Activated CD8-positive, alpha-beta memory T cell treated with anti-CD3 and anti-CD28 coated beads, Interleukin-2, amount 10 ng/mL, durations not matched to agents 7 days and 5 days (primary cell): ENCODE measurements at places on chromosomes 3 and 15. TPM values are rescaled to one million over a fixed set of nuclear protein-coding genes. Genes with fewer than 3 reads are reported as not detected.

WNT7A gene
- total RNA-seq, result not detected

- H3K4me1 ChIP-seq, result no peaks in the 10 kb centered on the region
- H3K36me3 ChIP-seq, result no peaks in the 10 kb centered on the region
- no peaks in the 10 kb centered on the region for H3K27me3 ChIP-seq
Observed at GRCh38 chr3:74426571-74426970, 187.9 kb downstream of the CNTN3 start.

GRCh38 chr3:20576228-20576627, 390.2 kb upstream of the SGO1 start:
- no peak overlapping the region for H3K4me3 ChIP-seq
- no peak overlapping the region for H3K27ac ChIP-seq
- H3K4me1 ChIP-seq, result no peaks in the 10 kb centered on the region
- no peak for DNase-seq

GRCh38 chr15:30872341-30872748, 31.4 kb upstream of the FAN1 start:
- no peak overlapping the region for H3K4me3 ChIP-seq
- no peaks in the 10 kb centered on the region for H3K27me3 ChIP-seq
- no peaks in the 10 kb centered on the region for H3K4me1 ChIP-seq
- no peak overlapping the region for H3K27ac ChIP-seq
- no peak for DNase-seq

PTPRG gene
- total RNA-seq, result 0.21 TPM

TMEM40 gene
- not detected for total RNA-seq

SERINC4 gene
- 0.30 TPM for total RNA-seq

GRCh38 chr3:10244009-10244408, 4.2 kb upstream of the TATDN2 start:
- no peaks in the 10 kb centered on the region for H3K27me3 ChIP-seq
- H3K36me3 ChIP-seq, result peaks cover 35% of the 10 kb centered on the region
- H3K27ac ChIP-seq, result no peak overlapping the region
- peaks cover 47% of the 10 kb centered on the region for H3K4me1 ChIP-seq
- DNase-seq, result no peak
- no peak overlapping the region for H3K4me3 ChIP-seq

DNA sequence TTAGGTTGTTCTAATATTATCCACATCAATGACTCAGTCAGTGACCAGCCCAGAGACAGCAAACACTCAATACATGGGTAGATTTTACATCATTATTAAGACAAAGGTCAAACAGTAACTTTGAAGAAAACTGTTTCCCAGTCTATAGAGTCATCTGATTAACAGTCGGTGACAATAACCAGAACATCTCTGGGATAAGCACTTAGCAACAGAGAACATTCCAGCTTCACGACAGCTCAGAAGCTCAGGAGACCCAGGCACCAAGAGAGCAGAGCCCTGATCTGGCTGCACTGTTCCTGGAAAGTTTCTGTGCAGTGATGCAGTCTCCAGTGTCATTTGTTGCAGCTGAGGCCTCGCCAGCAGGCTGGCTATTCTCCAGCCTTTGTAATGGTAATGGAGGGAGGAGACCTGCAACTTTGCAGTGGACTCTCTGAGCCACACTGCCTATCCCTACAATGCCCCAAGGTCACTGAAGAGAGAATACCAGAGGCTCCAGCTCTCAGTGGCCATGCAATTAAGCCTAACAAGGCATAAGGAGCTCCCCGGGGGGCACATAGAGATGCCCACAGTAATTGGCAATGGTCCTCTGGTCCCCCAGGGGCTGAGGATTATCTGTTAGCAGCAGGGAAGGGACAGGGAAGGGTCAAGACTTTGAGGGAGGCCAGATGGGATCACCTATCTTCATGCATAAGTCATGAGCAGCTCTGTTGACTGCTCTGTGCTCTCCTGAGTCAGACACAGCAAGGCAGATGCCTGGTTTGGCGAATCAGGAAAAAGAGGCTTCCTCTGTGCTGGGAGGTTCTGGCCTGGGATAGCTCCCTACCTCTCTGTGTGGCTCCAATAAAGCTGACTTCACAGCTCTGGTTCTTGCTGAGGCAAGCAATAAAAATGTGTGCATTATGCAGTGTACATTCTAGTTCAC, 163.6 kb downstream of the CTNNB1 start:
- no peaks in the 10 kb centered on the region for H3K36me3 ChIP-seq
- no peak overlapping the region for H3K4me3 ChIP-seq
- no peak for DNase-seq

DNA sequence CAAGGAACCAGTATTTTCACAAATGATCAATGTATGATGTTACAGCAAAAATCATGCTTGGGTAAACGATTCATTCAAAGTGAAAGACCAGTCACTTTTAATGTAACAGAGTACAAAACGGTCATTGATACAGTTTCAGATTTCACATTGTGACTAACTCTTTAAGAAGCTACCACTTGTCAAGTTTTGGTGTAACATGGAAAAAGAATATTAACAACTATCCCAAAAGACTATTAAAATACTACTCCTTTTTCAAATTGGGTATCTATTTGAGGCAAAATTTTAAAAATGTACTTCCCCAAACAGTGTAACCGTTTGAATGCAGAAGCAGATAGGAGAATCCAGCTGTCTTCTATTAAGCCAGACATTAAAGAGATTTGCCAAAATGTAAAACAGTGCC, 31.7 kb downstream of the AKAP13 start:
- H3K36me3 ChIP-seq, result peaks cover 24% of the 10 kb centered on the region
- no peaks in the 10 kb centered on the region for H3K27me3 ChIP-seq
- no peak for DNase-seq
- no peak overlapping the region for H3K4me3 ChIP-seq
- H3K4me1 ChIP-seq, result peaks cover 79% of the 10 kb centered on the region
- peak overlapping the region; percentile 44 for H3K27ac ChIP-seq

GRCh38 chr15:78944669-78945407, at the start of gene CTSH:
CTSH (minus strand) TSS chr15:78945046; CDS start chr15:78944981, 65 bp downstream.
- peak; percentile 73 for DNase-seq
- peak within 1 kb of the TSS; percentile 67 for H3K4me3 ChIP-seq
- H3K27me3 ChIP-seq, result peaks cover 23% of the 10 kb centered on the region
- peaks cover 2% of the 10 kb centered on the region for H3K36me3 ChIP-seq

GRCh38 chr3:124964387-124964786, 29.8 kb upstream of the MUC13 start:
- H3K4me1 ChIP-seq, result peaks cover 9% of the 10 kb centered on the region
- H3K36me3 ChIP-seq, result peaks cover 3% of the 10 kb centered on the region
- H3K27ac ChIP-seq, result no peak overlapping the region
- H3K4me3 ChIP-seq, result no peak overlapping the region

DNA sequence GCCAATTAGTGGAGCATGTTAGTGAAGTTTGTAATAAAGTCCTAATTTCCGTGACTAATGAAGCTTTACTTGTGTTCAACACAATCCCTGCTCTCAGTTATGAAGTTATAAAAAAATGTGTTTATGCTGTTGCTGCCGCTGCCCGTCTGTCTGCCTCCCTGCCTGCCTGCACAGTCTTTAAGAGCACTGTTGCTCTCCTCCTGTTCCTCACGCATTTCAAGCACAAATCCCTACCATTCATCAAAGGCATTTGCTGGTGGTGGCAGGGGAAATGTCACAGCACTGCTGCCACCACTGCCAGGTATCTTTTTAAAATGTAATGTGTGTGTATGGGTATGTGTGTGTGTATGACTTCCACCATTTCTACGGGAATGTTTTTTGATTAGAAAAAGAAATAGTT, 58.8 kb downstream of the CACNA1D start:
- no peaks in the 10 kb centered on the region for H3K36me3 ChIP-seq
- H3K27ac ChIP-seq, result no peak overlapping the region
- peaks cover 27% of the 10 kb centered on the region for H3K27me3 ChIP-seq
- no peak overlapping the region for H3K4me3 ChIP-seq
- no peaks in the 10 kb centered on the region for H3K4me1 ChIP-seq
- DNase-seq, result no peak

DNA sequence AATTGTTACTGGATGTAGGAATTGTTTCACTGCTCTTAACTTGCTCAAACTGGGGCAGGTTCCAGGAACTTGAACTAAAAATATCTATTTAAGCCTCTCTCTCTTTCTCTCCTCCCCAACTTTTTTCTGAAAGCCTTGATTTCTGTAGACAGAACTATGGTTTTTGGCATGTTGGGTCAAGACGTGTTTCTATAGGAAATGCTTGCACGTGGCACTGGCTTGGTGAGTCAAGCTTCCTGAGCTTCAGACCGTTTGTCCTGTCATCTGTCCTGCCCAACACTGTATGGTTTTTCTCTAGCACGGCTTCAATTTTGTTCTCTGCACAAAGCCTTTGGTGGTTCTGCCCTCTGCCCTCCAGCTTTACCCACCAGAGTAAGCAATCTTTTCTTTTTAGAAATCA, 13.5 kb downstream of the EAF1 start:
- peak overlapping the region; percentile 22 for H3K27ac ChIP-seq
- peaks cover 62% of the 10 kb centered on the region for H3K36me3 ChIP-seq

DNA sequence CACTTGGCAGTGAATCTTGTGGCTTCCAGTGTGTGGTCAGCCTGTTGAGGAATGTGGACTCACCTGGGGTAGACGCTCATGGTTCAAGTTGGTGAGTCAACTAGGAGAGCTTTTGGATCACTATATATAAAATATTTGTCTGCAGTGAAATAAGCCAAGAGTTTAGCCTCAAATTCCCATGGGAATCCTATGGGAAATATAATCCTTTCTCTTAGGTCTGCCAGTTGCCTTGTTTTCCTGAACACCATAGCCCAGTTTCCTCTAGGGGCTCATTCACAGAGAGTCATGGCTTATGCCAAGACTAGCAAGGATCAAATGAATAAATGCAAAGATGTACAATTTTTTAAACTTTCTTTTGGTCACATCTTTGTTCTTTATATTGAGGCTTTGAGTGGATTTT, 100.1 kb upstream of the NPHP3 start:
- no peak overlapping the region for H3K4me3 ChIP-seq
- no peak overlapping the region for H3K27ac ChIP-seq
- H3K36me3 ChIP-seq, result no peaks in the 10 kb centered on the region
- no peak for DNase-seq
- no peaks in the 10 kb centered on the region for H3K4me1 ChIP-seq

RAB8B gene
- total RNA-seq, result 128 TPM

- DNase-seq, result no peak
- no peak overlapping the region for H3K27ac ChIP-seq
- peaks cover 12% of the 10 kb centered on the region for H3K4me1 ChIP-seq
Observed at GRCh38 chr15:34496207-34496995, 58.8 kb upstream of the GOLGA8A start.

DNA sequence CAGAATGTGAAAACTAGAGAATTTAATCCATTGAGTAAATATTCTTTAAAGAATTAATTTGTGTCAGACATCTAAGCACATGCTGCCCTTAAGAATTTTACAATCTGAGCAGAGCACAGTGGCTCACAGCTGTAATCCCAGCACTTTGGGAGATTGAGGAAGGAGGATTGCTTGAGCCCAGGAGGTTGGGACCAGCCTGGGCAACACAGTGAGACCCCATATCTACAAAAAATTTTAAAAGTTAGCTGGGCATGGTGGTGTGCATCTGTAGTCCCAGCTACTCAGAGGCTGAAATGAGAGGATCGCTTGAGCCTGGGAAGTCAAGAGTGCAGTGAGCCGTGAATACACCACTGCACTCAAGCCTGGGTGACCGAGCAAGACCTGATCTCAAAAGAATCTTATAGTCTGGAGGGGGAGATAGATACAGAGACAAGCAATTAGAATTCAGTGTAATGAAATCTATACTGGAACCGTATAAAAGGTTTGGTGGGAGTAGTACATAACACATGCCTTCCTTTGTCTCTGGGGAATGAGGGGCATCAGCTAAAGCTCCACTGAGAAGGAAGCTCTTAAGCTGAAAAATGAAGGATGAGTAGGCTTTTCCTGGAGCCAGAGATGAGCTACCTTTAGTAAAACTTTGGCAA, 21.2 kb downstream of the ATP11B start:
- H3K27ac ChIP-seq, result no peak overlapping the region
- no peak for DNase-seq
- peaks cover 21% of the 10 kb centered on the region for H3K36me3 ChIP-seq
- H3K4me3 ChIP-seq, result no peak overlapping the region
- H3K4me1 ChIP-seq, result peaks cover 13% of the 10 kb centered on the region

DNA sequence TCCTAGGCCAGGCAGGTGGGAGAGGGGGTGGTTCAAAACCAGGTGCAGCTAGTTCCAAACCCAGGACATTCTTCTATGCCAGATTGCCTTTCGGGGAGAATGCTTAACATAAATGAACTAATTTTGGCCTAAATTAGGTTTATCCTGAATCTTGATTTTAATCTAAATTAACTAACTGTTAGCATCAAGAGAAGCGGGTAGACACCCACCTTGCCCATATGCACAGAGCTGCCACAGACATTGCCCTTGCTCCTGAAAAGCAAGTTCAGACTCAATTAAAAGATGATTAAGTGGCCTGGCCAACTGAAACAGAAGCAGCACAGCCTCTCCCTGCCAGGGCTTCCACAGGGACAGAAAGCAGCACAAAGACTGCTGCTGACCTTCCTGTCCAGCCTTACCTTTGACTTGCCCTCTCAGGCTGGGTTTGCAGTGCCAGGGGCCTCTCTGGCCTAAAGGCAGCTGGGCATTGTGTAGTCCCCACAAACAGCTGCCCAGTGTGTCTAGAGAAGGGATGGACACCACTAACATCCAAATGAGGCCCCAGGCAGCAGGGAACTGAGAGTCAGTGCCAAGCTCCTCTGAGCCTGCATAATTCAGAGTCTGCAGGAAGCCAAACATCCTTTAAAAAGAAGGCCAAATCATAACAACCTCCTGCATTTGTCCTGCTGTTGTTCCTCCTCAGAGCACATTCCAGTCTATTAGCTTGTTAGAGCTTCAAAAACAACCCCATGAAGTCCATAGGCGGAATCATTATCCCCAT, 15.4 kb upstream of the OXTR start:
- no peak for DNase-seq
- H3K36me3 ChIP-seq, result no peaks in the 10 kb centered on the region
- no peak overlapping the region for H3K27ac ChIP-seq
- H3K4me1 ChIP-seq, result no peaks in the 10 kb centered on the region
- no peaks in the 10 kb centered on the region for H3K27me3 ChIP-seq
- H3K4me3 ChIP-seq, result no peak overlapping the region

GRCh38 chr15:101018450-101018849, 99.3 kb downstream of the LRRK1 start:
- no peaks in the 10 kb centered on the region for H3K4me1 ChIP-seq
- H3K4me3 ChIP-seq, result no peak overlapping the region
- peaks cover 6% of the 10 kb centered on the region for H3K27me3 ChIP-seq

DNA sequence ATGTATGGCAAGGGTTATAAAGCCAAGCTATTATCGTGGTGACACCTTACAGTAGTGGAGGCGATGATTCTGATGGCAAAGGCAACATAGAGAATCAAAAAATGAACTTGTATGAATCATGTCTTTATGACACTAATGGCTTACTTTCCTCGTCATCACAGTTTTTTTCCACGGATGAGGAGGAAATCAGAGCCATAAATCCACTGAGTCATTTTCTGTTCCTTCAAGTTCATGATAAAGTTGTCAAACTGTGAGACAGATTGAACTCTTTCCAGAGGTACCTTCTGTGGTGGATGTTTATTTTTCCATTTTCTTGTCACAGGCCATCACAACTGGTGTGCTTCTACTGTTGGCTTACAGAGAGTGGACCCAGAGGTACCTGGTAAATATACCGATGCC, 8.5 kb downstream of the TMEM212 start:
- H3K36me3 ChIP-seq, result peaks cover 5% of the 10 kb centered on the region
- H3K4me3 ChIP-seq, result no peak overlapping the region
- H3K27ac ChIP-seq, result no peak overlapping the region
- no peak for DNase-seq
- H3K4me1 ChIP-seq, result peaks cover 9% of the 10 kb centered on the region
